ENCODE measurements at places on chromosomes 7 and 10.
A peak's percentile ranks its signal among the peaks of the same experiment; 100 is the strongest.

DNA sequence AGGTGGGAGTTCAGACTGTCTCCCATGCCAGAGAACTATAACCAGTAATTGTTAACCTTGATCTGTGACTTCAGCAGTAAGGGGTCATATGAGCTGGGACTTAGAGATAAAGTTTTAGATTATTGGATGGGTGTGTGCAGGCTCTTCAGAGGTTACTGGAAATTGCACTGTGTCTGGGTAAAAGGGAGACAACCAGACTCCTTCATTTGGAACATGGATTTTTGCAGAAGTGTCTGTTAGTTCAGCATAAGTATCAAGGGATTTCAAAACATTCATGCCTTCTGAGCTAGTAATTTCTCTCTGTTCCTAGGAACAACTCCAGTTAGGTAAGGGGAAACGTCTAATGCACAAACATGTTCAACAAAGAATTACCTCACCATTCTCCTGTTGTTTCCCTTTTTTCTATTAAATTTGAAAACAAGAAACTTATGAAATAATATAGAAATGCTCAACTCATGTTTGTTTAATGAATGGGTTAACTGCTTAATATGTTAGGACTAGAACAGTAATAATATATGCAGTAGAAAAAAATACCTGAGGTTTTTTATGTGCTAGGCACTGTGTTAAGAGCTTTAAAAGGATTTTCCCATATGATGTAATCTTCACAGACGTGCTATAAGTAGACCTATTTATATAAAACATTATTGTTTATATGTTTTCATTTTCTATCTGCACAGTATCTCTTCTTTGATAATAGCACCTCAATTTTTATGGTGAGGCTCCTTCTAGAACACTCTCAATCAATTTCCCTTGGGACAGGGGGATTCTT lies 233.0 kb downstream of the CACNA2D1 start:
- no peak for DNase-seq

GRCh38 chr7:24911213-24911603 lies 68.8 kb downstream of the OSBPL3 start:
- DNase-seq: no peak

GRCh38 chr7:98913612-98914011 lies 35.3 kb downstream of the TRRAP start:
- DNase-seq: no peak

- DNase-seq: no peak
Measured at GRCh38 chr7:70696201-70696754, 435.7 kb upstream of the GALNT17 start.

- peak; percentile 40 for DNase-seq
Measured at GRCh38 chr7:119935418-119936025, 337.5 kb upstream of the KCND2 start.

DNA sequence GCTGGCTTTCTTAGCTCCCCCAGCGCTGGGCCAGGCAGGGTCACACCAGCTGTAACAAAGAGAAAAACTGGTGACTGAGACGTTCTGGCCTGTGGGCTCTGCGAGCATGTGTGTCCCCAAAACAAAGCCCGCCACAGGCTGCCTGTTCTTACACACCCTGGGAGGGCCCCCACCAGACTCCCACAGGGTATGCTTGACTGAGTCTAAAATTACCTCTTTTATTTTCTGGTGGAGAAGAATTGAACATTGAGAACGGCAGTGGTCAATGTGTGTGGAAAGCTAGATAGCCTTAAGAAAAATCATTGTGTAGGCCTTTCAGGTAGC lies 808 bp downstream of the C10orf71 start:
- no peak for DNase-seq

DNA sequence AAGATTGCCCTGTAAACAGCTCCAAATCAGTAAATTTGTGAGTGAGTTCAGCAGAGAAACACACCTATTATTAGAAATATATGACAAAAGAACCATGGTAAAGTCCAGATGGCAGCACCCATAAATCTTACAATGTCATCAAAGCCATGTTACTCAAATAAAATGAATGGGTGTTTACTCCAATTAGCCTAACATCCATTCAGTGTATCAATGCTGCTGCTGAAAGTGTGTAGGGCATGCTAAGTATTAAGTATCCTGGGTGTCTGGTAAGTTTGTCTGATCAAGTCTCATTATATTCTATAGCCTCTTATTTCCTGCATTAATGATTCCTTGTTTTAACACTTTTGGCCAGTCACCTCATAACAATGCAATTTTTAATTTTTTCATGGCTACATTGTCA lies 185.5 kb upstream of the STEAP4 start:
- no peak for DNase-seq

DNA sequence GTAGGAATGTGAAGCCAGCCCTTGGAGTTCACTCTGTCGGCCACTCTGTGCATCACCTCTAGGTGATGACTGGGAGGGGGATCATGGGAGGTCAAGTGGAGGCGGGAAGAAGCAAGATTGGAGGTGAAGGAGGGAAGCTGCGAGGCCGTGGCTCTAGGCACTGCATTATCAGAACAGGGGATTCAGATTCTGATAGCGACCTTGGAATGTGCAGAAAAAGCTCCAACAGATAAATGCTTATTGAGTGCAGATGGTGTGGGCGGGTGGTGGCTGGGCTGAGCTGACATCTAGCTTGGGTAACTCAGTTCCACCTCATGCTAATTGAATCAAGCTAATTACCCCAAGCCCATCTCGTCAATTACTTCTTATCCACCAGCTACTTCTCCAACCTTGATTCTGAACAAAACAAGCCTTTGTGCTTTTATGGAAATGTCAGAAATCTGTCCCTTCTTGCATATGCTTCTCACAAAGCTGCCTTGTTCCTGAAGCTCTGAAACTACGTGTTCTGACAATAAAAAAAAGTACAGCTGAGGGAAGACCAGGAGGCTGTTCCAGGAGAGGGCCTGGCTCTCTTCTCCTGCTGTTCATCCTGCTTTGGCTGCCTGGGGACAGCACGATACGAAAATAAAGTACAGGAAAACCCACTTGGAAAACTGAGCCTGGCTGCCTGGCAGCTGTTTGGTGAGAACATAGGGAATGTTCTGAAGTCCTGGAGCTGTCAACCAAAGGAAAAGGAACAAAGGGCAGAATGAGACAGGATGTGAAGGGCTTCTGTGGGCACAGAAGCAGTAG lies 27.5 kb downstream of the STRA8 start:
- DNase-seq: no peak

GRCh38 chr10:17729630-17730029 lies 22.4 kb upstream of the TMEM236 start:
- no peak for DNase-seq

GRCh38 chr10:114103284-114103683 lies 59.6 kb downstream of the ADRB1 start:
- peak; percentile 49 for DNase-seq

Data from RCC 7860 (cell line).